ENCODE measurements at places on chromosomes 16 and 17.

- peak; percentile 50 for DNase-seq
These were observed 626.6 kb upstream of the SOX9 start for GRCh38 chr17:71494062-71494855.

- DNase-seq, result no peak
These were observed 117.8 kb downstream of the AATF start for GRCh38 chr17:37066322-37067255.

GRCh38 chr17:48998587-48999440 lies 1.6 kb downstream of the IGF2BP1 start:
- peak; percentile 66 for DNase-seq

GRCh38 chr17:3982541-3983017 lies 18.3 kb upstream of the ATP2A3 start:
- no peak for DNase-seq

- DNase-seq, result peak; percentile 50
These were observed 26.9 kb downstream of the AP1G1 start for GRCh38 chr16:71781741-71782140.

- DNase-seq, result peak; percentile 13
These were observed 8.6 kb downstream of the USP32 start for GRCh38 chr17:60383379-60383778.

DNA sequence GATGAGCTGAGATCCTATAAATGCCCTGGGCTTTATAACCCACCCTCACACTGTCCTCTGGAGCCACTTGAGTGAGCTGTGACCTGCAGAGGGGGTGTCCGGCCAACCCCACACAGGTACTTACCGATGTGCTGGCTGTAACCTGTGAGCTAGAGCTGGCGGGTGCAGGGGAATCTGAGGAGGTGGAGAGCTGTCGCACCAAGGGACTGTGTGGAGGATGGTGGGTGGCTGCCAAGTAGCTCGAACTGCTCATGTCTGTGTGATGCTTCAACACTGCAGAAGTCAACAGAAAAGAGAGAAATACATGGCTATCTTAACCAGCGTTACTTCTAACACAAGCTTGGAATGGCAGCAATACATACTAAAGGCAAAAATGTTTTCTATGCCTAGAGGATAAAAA lies 39.4 kb downstream of the STH start:
- DNase-seq, result no peak

- DNase-seq, result no peak
These were observed 32.6 kb downstream of the SCPEP1 start for GRCh38 chr17:57010487-57010886.

DNA sequence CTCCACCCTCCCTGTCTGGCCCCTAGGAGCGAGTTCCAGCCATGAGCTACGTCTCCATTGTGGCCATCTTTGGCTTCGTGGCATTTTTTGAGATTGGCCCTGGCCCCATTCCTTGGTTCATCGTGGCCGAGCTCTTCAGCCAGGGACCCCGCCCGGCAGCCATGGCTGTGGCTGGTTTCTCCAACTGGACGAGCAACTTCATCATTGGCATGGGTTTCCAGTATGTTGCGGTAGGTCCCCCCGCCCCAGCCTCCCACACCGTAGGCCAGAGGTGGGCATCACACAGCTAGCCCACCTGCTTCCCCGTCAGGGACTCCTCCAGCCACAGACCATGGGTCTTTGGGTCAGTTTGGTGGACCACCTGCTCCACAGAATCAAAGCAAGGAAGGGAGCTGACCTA lies 4.2 kb downstream of the SLC2A4 start:
- no peak for DNase-seq

DNA sequence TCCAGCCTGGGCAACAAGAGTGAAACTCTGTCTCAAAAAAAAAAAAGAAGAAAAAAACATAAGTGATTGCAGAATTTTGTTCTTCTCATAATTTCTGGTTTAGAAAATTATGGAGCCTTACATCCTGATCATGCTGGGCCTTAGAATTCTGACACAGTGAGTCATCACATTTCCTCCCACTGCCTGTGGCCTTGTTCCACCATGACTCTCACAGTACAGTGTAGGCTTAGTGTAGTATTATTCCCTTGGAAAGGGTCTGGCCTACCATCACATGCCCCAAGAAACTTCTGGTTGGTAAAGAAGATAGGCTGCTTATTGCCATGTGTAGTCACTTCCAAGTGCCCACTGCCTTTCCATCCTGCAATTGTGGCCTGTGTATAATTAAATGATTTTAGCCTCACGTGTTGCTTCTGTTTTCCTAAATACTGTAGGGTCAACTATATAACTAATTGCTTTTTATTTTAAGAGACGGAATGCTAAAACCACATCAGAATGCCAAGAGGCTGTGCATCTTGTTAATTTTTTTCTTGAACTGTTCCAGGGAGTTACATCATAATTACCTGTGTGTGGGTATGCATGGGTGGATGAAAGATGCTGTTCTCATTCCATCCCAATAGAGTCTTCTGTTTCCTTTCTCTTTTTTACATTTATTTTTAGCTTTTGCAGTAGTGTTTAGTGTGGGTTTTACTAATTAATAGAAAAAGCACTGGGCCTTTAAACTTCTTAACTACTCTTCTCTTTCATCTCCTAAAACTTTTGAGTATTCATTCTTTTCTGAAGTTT lies 25.9 kb downstream of the OGFOD1 start:
- peak; percentile 95 for DNase-seq

DNA sequence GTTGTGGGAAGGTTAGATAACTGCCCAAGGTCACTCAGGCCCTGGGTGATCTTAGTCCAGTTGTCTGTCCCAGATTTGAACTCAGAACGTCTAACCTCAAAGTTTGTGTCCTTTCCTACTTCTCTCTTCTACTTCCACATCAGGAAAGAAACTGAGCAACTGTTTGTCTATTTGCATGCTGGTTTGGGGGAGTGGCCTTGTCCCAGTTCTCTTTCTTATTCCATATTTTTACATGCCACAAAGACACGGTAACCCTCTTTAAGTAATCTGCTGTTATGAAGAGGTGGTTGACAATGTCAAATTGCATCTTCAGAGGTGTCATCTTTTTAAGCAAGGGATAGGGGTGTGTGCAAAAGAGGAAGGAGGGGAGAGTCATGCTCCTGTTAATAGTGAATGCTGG lies 432.5 kb downstream of the HS3ST3B1 start:
- no peak for DNase-seq

GRCh38 chr16:87830673-87831420 lies 38.5 kb downstream of the SLC7A5 start:
- no peak for DNase-seq

- DNase-seq, result no peak
These were observed 7.3 kb upstream of the CMTM3 start for GRCh38 chr16:66596986-66597848.

DNA sequence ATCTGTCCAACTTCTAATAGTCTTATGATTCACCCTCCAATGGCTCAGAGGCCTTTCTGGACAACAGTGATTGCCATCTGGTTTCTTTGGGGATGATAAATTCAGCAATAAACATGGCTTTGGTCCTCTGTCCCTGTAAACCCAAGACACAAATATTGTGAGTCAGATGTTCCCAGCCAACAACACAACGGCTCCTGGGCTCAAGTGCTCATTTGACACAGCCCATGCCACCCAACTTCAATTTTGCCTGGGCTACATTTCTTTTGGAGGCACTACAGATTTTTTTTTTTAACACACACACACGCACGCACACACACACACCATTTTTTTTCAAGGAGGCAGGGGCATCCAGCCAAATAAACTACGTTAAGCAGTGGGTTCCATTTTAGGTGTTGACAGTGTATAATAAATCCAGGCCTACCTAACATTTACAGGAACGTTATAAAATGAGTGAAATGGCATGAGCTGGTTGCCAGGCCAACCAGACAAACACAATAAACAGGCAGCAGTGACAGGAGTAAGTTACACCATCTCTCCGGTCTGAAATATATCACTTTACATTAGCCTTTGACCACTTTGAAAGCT lies 939.9 kb upstream of the SOX9 start:
- DNase-seq, result peak; percentile 67

GRCh38 chr16:27841911-27842310 lies 221.6 kb downstream of the GSG1L start:
- no peak for DNase-seq

- DNase-seq, result no peak
These were observed 123.6 kb downstream of the RBFOX1 start for GRCh38 chr16:7456211-7456610.

DNA sequence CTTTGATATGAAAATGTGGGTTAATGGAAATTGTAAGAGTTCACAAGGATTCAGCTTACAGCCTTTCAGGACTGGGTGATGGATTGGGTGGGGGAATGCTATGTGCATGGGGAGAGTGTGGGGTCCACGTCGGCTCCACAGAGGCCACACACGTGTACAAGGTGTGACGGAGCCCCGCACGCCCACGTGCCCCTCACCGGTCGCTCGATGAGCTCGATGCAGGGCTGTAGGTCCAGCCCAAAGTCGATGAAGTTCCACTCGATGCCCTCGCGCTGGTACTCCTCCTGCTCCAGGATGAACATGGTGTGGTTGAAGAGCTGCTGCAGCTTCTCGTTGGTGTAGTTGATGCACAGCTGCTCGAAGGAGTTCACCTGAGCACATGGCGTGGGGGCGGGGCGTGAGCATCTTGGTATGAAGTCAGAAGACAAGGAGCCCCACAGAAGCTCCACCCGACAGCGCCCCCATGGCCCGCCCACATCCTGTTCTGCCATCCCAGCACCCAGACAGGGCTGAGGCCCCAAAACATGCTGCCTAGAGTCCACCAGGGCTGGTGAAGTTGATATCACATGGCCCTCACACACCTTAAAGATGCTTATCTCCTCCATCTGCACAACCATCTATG lies 99.1 kb downstream of the MYH11 start:
- no peak for DNase-seq

DNA sequence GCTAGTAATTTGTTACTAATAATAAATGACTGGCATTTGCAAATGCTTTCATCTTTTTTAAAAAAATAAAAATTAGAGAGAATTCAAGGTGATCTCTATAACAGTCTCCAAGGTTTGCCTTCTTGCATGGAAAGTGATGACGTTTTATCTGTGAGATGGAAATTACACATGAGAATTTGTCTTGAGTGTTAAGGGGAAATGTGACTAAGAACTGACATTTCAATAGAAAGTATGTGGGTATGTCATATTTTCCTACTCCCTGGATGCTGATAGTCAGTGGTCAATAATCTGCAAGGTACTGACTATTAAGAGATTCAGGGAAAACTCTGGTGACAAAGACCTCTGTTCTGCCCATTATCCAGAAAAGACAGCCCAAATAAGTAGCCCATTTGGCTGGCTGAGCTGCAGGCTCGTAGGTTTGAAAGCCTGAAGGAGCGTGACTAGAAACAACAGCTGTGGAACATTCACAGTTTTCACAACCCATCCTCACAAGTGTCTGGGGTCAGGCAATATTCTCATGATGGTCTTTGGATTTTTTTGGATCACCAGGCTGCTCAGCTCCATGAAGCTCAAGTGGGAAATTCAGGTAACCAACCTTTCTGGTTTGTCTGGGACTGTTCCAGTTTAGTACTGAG lies 49.7 kb upstream of the WSCD1 start:
- no peak for DNase-seq

Measured in iris pigment epithelial cell (primary cell).